ENCODE measurements at places on chromosomes 5 and 9. TPM values are rescaled to one million over a fixed set of nuclear protein-coding genes. Genes with fewer than 3 reads are reported as not detected.

The TOR2A gene
- 11.8 TPM for total RNA-seq

The MXD3 gene
- 45.0 TPM for total RNA-seq

The PCDHGB2 gene
- not detected for total RNA-seq

The LCN2 gene
- total RNA-seq, result not detected

The OLFM1 gene
- not detected for total RNA-seq

The COL23A1 gene
- total RNA-seq, result 0.07 TPM

The FREM1 gene
- total RNA-seq, result not detected

The NUDT2 gene
- 42.9 TPM for total RNA-seq

The GPRIN1 gene
- 1.5 TPM for total RNA-seq

All from activated naive CD4-positive, alpha-beta T cell treated with anti-CD3 and anti-CD28 coated beads for 36 hours (primary cell).